ENCODE measurements at places on chromosomes 16 and 17. TPM values are rescaled to one million over a fixed set of nuclear protein-coding genes. Genes with fewer than 3 reads are reported as not detected.

MYOCD gene
- 0.07 TPM for total RNA-seq

KRT40 gene
- not detected for total RNA-seq

ICAM2 gene
- not detected for total RNA-seq

NEURL4 gene
- total RNA-seq: 22.5 TPM

EXOSC6 gene
- total RNA-seq: 25.2 TPM

KIF2B gene
- total RNA-seq: not detected

CCDC78 gene
- total RNA-seq: 3.4 TPM

NPW gene
- total RNA-seq: 4.0 TPM

TTYH2 gene
- total RNA-seq: 1.7 TPM

SLC35G6 gene
- total RNA-seq: not detected

ZC3H7A gene
- total RNA-seq: 24.1 TPM

CAVIN1 gene
- total RNA-seq: 255 TPM

CA5A gene
- not detected for total RNA-seq

GJC1 gene
- 10.3 TPM for total RNA-seq

VPS9D1 gene
- 6.0 TPM for total RNA-seq

ABCA8 gene
- not detected for total RNA-seq

SLC13A2 gene
- total RNA-seq: not detected

RAP1GAP2 gene
- total RNA-seq: 6.1 TPM

AGRP gene
- total RNA-seq: not detected

SEC14L1 gene
- 27.8 TPM for total RNA-seq

FOXN1 gene
- total RNA-seq: 2.7 TPM

KSR1 gene
- 17.1 TPM for total RNA-seq

NXPH3 gene
- total RNA-seq: 0.23 TPM

NME4 gene
- 168 TPM for total RNA-seq

HSF5 gene
- not detected for total RNA-seq
